ENCODE measurements at places on chromosomes 2 and 18.

DNA sequence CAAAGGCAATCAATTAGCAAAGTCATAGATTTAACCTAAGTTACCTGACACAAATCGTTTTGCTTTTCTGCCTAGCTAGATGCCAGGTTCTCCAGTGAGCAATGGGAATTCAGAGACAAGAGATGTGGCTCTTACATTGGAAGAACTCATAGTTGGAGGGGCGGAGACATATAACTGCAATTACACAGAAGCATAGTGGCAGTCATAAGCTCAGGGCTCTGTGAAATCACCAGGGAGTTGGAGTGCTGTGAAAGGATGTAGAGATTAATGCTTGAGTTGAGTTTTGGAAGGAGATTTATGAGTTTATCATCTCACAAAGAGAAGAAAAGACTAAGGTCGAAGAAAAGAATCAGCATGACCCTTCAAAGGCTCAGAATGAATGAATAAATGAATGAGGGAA lies 457.2 kb upstream of the TRIB2 start:
- DNase-seq = no peak

DNA sequence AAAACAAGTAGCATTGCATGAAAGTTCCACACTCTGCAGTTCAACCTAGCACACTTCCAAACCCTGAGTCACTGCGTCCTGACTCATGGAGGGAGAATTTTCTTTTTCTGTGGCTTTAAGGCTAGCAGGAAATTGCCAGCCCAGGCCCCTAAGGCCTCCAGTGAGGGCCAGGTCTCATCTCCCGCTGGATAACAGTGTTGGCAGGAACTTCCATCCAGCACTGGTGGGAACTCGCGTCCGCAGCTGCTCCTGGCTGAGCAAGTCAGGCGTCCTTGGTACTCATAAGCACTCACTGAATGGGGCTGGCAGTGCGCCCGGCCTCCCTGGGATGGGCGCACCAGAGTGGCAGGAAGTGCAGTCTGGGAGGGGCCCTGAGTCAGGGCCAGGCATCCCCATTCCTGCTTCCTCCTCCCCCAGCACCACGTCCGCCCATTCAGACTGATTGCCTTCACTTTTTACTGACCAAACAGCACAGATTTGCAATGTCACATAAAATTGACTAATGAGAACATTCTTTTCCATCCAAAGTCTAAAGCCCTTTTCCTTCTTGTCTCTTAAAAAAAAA lies 14.3 kb downstream of the MALL start:
- DNase-seq = no peak

GRCh38 chr18:67218556-67218955 lies 298.0 kb downstream of the DSEL start:
- no peak for DNase-seq

DNA sequence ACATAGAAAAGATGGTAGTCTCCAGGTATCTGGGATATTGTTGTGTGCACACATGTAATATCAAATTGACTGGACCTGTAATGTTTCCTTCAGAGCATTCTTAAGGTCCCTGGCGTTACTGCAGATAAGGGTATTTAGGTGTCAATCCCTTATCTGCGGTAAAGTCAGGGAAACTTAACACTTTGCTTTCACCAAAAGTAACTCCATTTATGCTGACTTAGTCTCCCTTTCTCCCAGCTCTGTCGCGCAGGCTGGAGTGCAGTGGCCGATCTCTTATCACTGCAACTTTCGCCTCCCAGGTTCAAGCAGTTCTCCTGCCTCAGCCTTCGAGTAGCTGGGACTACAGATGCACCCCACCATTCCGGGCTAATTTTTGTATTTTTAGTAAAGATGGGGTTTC lies 1.8 kb downstream of the CNNM3 start:
- no peak for DNase-seq

DNA sequence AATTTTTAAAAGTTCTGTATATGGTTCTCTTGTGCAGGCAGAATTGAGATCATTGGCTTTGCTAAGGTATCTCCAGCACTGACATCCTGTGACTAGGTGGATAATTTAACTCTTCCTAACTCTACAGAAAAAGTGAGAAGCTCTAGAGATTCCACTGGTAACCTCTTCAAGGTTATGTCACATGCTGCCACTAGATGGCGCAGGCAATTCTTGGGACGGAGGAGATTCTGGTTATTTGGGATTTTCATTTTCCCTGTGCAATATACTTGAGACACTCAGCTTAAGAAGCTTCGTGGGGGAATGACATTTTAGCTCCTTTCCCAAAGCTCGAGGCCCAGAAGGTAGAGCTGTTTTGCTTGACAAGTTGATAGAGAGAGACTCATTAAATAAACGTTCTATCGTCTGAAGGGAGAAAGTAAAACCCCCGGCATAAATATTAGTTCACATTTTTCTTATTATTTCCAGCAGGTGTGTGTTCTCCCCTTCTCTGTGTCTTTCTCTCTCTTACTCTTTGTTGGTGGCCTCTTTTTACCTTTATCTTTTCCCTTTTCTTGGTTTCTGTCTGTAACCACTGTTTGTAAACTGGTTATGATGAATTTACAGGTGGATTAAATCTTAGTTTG lies 26.6 kb upstream of the LANCL1 start:
- DNase-seq = peak; percentile 30

DNA sequence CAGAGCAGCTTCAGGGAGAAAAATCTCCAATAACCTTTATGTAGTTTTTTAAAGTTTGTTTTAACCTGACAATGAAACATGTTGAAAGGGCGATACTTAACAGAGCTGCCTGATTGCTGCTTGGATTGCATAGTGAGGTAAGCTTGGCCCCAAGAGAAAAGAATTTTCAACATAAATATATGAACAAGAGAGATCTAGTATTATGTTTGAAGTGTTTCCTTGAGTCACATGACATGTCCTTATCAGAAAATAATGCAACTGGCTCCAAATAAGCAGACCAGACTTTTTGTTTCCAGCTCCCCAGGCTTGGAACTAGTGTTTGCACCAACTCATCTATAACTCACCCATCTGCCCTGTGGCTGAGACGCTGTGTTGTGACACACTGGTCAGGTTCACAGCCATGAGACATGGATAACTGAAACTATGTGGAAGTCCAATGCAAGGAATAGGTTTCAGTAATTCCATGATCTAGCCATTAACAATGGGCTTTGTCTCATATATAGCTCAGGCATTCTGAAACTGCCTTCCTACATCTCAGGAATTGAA lies 44.7 kb downstream of the ABCB11 start:
- no peak for DNase-seq

DNA sequence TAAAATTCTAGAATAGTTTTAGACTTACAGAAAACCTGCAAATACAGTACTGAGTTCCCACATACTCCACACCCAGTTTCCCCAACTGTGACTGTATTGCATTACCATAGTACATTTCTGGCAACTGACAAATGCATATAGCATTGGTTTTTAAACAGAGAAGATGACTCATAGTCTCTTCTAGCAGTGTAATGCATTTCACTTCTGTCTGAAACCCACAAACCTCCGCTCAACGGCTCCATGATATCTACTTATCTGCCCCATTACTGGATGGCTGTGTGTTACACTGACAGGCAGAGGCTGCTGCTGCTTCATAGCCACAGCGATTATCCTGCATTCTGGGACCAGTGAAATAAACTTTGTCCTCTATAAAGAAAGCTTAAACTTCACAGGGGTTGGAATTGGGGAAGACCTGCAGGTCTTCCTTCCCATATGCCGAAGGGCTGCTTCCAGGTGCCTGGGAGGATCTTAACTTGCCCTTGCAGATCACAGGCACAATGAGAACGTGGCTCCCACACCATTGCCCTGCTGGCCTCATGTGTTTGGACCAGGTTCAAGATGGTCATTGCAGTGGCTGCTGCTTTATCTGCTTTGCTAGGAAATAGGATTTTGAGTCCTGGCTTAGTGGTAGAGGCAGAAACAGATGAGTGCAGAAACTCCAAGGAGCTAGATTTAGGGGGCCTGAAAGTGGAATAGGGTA lies 742.6 kb upstream of the HS6ST1 start:
- no peak for DNase-seq

DNA sequence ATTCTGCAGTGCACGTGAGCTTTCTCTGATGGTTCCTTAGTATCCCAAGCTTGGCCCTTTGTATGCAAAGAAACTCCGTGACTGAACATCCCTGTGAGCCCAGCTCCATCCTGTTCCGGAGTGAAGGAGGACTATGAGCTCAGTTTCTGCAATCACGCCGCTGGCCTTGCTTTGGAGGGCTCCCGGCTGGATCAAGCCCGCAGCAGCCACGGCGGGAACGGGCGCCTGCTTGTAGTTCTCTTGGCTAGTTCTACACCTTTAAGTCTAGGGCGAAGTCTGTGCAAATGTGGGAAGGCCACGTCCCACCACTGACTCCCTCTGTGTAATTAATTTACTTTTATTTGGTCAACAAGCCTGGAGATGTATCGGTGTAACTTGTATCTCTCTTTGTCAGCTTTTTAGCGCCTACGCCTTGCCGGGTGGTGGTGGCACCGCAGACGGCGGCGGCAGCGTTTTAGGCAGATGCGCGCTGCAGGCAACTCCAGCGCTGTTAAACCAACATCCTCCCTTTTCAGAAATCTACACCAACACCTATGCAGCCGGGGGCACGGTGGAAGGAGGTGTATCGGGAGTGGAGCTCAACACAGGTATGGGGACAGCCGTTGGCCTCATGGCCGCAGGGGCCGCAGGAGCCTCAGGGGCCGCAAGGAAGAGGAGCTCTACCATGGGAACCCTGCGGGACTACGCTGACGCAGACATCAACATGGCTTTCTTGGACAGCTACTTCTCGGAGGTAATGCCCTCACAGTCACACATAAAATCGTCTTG lies 34.3 kb downstream of the DSG4 start:
- no peak for DNase-seq

DNA sequence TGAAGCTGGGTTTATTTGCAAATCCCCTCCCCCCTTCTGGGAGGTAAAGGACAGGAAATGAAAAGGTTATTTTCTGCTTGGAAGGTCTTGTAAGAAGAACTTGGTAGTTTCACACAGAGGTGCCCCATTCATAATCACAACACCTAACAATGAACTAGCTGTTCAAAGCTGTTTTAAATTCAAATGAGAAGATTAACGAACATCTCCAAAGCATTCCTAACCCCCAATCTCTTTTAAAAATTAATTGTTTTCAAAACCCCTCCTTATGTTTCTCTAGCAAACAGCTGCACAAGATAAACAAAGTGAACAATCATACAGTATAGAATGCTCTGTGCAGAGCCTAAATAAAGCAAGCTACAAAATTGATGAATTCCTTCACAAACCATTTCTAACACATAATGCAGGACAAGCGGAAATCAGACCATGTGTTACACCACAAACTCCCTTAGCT lies 271.4 kb downstream of the SATB2 start:
- no peak for DNase-seq

GRCh38 chr2:229861431-229861830 lies 60.4 kb downstream of the TRIP12 start:
- DNase-seq = no peak

- DNase-seq = no peak
These were observed 412.3 kb upstream of the RGPD4 start for GRCh38 chr2:107414376-107414775.

DNA sequence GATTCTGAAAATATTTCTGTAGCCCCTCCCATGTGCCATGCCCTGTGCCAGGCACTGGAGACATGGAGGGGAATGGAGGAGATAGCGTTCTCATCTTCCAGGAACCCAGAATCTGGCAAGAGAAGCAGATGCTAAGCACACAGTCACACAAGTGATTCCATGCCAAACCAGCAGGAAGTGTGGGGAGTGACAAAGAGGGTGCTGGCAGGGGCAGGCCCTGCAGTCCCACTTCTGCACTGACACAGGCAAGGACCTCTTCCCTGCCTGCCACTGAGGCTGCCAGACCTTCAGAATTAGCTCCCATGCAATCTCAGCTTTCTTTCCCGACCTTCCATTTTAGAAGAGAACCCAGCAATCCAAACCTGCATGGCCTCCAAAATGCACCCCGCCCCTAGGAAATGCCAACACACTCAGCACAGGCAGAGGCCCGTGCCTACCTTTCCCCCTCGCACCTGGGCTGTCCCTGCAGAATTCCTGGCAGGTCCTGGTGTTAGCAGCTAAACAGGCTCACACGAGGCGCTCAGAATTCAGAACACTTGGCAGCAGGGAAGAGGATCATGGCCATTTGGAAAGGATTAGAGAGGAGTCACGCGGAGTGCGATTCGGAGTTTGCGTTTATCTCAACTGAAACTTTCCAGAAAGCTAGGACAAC lies 155.3 kb downstream of the MSH2 start:
- no peak for DNase-seq

GRCh38 chr2:180478883-180479282 lies 471.8 kb upstream of the CWC22 start:
- DNase-seq = no peak

- no peak for DNase-seq
These were observed 242.7 kb downstream of the CNTNAP5 start for GRCh38 chr2:124267794-124268193.

DNA sequence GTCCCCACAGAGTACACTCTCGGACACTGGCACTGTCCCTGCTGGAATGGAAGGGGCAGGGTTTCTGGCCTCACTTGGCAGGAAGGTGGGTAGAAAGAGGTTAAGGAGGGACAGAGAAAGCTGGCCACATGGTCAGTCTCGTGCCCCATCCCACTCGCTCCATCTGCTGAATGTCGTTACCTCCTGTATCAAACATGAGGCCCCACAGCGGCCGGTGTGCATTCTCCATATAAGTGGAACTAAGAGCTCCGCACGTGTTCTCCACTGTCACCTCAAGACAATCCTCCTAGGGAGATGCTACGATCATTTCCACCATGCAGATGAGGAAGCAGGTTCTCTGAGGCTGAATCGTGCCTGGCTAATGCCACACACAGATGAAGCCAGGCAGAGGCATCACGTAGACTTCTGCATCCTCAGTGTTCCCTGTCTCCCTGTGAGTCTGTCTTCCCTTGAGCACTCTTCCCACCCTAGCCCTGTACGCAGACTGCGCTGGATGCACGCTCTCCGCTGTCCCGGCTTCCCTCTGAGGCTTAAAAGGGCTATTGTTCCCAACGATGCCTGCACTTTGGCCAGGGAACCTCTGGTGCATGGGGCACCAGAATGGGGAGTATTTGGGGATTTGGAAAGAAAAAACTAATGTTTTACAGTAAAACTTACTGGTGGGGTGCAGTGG lies 35.1 kb downstream of the MAL start:
- no peak for DNase-seq

DNA sequence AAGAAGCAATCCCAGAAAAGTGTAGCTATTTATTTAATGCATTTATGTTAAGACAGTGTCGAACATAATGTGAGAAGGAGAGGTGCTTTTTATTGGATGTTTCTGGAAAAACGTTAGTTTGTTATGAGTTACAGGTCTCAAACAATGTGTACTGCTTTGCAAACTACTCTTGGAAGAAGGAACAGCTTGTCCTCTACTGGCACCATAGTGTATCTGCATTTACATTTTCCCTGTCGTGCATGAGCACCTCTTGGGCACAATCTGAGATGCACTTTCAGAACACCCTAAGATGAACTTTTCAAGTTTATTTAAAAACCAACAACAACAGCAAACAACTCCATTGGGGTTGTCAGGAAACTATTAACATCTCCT lies 22.8 kb downstream of the CCNYL1 start:
- peak; percentile 22 for DNase-seq

DNA sequence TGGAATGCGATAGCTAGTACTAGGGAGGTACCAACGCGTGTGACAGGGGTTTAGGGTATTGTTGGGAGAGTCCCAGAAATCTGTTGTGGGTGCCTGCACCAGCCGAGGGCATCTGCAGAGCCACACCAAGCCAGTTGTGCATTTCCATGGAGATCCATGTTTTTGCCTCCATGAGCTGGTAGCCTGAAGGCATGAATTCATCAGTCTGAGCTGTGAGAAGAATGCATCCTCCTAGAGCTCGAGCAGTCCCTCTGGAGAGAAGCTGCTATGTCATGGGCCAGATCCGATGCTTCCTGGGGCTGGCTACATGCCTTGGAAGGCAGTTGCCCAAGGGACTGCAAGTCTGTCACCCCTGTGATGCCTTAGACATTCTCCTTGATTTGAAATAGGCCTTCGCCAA lies 57.9 kb downstream of the LIPG start:
- no peak for DNase-seq
